ENCODE measurements at places on chromosomes 16 and 17.
A peak's percentile ranks its signal among the peaks of the same experiment; 100 is the strongest.

DNA sequence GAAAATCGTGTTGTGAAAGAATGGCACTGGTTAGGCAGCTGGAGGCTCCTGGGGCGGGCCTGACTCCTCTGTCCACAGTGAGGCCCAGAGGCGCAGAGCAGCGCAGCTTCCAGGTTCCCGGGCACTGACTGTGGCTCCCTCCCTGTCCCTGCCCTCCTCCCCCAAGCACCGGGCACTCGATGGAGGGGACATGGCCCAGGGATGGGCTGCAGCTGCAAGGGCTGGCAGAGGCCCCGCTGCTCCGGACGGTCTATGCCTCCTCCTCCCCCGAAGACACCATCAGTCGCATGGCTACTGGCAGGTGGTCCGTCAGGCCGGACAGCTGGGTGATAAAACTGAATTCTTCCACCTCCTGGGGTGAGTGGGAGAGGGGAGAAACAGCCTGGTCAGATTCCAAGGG lies 50.1 kb downstream of the PRMT7 start:
- no peak for DNase-seq

- no peak for DNase-seq
Measured at GRCh38 chr17:20995873-20996723, 46.7 kb downstream of the USP22 start.

- DNase-seq = no peak
Measured at GRCh38 chr16:3550851-3551847, 26.1 kb downstream of the NLRC3 start.

GRCh38 chr17:19718613-19719354 lies 2.4 kb upstream of the SLC47A2 start:
- DNase-seq = no peak

- no peak for DNase-seq
Measured at GRCh38 chr16:30904114-30904780, 7.8 kb downstream of the CTF1 start.

GRCh38 chr17:48012151-48012520 lies 25.5 kb downstream of the COPZ2 start:
- peak; percentile 75 for DNase-seq

DNA sequence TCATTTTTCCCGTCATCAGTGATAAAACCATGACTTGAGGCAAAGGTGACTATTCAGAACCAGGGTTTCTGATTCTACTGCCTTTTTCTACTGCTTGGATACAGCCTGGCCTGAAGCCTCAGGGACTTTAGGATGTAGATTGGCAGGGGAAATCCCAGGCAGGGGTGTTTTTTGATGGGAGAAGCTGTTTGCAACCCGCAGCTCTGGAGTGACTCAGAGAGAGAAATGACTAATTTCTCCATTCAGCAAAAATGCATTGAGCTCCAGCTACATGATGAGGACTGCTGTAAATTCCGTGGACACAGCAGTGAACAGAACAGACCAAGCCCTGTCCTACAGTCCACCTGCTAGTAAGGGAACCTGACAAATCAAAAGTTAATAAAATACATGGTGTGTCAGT lies 560.6 kb downstream of the CDH13 start:
- DNase-seq = no peak

DNA sequence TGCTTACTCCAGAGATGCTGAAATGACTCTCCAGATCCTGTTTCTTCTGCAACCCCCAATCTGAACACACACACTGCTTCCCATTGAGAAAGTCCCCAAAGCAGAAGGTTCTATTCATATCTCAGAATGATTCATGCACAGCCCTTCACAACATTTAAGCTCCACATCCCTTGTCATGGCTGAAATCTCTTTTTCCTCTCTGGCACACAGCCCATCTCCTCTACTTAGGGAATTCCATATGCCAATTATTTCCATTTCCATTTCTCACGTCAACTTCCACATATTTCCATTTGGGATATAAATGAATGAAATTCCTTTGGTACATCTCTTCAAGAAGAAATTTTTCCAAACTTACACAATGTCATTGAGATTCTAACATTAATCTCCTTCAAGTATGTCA lies 119.6 kb downstream of the CDH11 start:
- no peak for DNase-seq

- no peak for DNase-seq
Measured at GRCh38 chr17:8859027-8859803, 8.3 kb downstream of the PIK3R6 start.

DNA sequence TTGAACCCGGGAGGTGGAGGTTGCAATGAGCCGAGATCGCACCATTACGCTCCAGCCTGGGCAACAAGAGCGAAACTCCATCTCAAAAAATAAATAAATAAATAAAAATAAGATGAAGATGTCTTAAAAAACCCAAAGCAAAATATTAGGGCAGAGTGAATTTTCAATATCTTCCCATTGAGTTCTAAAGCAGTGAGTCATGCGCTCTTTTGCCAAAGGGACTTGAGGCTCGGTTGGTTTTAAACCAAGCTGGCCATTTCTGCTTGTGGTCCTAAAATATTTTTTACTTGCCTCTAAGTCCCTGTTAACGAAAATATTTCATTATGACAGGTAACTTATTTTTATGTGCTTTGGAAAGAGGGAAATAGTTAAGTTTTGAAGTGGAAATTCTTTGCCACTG lies 4.7 kb downstream of the PAFAH1B1 start:
- no peak for DNase-seq

DNA sequence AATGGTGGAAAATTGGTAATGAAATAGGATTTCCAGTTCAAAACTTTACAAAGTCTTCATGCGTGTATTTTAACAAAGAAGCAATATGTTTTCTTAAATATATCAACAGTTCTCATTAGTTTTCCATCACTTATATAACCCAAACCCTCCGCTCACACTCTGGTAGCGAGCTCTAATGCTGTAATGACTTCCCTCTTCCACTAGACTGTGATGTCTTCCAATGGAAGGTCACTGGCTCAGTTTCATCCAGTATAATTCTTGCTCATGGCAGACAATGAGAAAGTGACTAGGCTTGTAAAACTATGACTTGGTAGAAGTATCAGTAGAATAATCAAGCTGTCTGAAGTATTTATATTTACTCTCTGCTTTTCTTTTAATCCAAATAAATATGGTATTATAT lies 32.8 kb downstream of the NETO2 start:
- DNase-seq = no peak

GRCh38 chr17:55284001-55284884 lies 19.5 kb downstream of the HLF start:
- no peak for DNase-seq

GRCh38 chr16:67571464-67571863 lies 9.1 kb downstream of the CTCF start:
- no peak for DNase-seq

DNA sequence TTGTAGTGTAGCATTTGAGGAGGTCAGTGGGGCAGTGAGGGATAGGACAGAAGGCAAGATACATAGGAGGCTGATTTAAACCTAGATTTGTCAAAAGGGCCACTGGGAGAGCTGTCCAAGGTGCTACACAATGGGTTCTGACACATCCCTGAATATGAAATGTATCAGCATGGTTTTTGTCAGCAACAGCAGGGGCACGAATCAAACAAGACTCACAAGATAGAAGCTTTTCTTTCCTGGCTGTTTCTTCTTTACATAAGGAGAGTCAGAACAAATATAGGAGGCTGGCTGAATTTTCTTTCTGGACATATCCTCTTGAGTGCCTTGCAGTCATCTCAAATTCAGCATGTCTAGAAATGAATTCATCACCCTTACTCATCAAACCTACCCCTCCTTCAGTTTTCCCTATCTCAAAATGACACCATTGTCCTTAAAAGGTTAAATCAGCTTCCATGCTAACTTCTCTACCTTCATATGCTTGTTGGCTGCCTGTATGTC lies 130.5 kb downstream of the NPIPB5 start:
- DNase-seq = no peak

- DNase-seq = no peak
Measured at GRCh38 chr16:87947356-87948118, 3.7 kb upstream of the BANP start.

Data from CD4-positive, alpha-beta T cell treated with Interleukin-6 for 4 hours (primary cell).